ENCODE measurements at places on chromosomes 4 and X. TPM values are rescaled to one million over a fixed set of nuclear protein-coding genes. Genes with fewer than 3 reads are reported as not detected.

DNA sequence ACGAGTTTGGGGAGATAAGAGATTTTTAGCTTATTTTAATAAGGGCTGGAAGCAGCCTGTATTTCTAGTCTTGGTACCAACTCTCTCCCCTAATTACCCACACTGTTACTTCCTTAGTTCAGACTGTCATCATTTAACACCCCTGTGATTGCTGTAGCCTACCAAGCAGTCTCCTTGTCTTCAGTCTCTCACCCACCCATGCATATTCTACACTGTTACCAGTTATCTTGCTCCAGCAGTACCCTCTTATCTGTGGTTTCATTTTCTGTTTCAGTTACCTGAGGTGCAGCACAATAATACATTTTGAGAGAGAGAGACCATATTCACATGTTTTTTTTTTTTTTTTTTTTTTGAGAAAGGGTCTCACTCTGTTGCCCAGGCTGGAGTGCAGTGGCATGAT lies 80.2 kb downstream of the DIAPH2 start:
- DNase-seq = no peak

- no peak for DNase-seq
These were observed 83.3 kb downstream of the AKAP4 start for GRCh38 chrX:50117476-50117875.

The NAAA gene
- total RNA-seq = 15.2 TPM

The MAGED4B gene
- total RNA-seq = 5.1 TPM

DNA sequence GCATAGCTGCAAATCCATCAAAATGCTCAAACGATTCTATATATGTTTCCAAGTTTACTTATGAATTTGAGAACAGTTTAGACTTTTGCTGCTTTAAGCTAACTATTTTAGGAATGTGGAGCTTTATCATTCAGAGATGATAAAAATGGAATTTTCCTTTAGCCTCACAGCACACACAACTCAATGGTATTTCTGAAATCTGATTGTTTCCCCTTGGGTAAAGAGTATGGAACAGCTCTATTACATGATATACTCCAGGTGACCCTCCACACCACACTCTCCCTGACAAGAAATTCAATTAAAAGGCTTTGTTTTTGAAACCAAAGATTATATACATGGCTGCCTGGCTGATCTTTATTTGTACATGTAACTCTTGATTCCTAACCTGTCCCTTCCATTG lies 120.0 kb downstream of the LUZP4 start:
- no peak for DNase-seq
